ENCODE measurements at places on chromosomes 3 and 15. TPM values are rescaled to one million over a fixed set of nuclear protein-coding genes. Genes with fewer than 3 reads are reported as not detected.

The KBTBD13 gene
- total RNA-seq = not detected

The MINDY2 gene
- total RNA-seq = 25.4 TPM

The LRTM1 gene
- not detected for total RNA-seq

The IDH3A gene
- total RNA-seq = 56.2 TPM

The SI gene
- not detected for total RNA-seq
